Stimulated activated memory B cell treated with anti-CD40 and anti-IgM and Interleukin-4, amounts not matched to agents 10 μg/mL and 1 μg/mL and 100 μg/mL, for 72 hours (primary cell): ENCODE measurements at places on chromosomes 1 and 21.

GRCh38 chr21:18987520-18988026 is 584.0 kb upstream of the TMPRSS15 start:
- no peaks in the 10 kb centered on the region for H3K4me1 ChIP-seq
- H3K36me3 ChIP-seq: no peaks in the 10 kb centered on the region
- H3K4me3 ChIP-seq: no peak overlapping the region
- peak; percentile 41 for ATAC-seq

DNA sequence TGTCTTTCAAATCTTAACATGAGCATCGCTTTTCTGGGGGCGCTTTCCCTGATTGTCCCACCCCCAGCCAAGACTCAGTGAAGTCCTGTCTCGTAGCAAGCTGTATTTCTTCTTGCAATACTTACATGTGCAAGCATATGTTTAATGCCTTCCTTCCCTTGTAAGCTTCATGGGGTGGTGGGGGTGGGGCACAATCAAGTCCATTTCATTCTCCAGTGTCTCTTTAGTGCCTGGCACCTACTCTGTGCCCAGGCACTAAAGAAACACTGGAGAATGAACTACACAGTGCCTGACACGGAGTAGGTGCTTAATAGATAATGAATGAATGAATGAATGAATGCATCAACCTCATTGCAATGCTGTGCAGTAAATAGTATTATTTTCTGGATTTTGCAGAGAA is 143.1 kb downstream of the PLPP3 start:
- ATAC-seq: no peak
- H3K27me3 ChIP-seq: no peaks in the 10 kb centered on the region
- H3K27ac ChIP-seq: peak overlapping the region; percentile 41
- no peaks in the 10 kb centered on the region for H3K36me3 ChIP-seq

GRCh38 chr1:216606047-216606637 is 117.1 kb downstream of the ESRRG start:
- H3K27ac ChIP-seq: no peak overlapping the region
- ATAC-seq: no peak
- H3K4me3 ChIP-seq: no peak overlapping the region

GRCh38 chr1:24535021-24535424 is 20.9 kb upstream of the NCMAP start:
- peaks cover 16% of the 10 kb centered on the region for H3K36me3 ChIP-seq
- ATAC-seq: peak; percentile 85
- no peaks in the 10 kb centered on the region for H3K27me3 ChIP-seq
- peak overlapping the region; percentile 87 for H3K4me3 ChIP-seq
- H3K27ac ChIP-seq: peak overlapping the region; percentile 98

- no peak overlapping the region for H3K4me3 ChIP-seq
- H3K36me3 ChIP-seq: no peaks in the 10 kb centered on the region
- H3K4me1 ChIP-seq: no peaks in the 10 kb centered on the region
- H3K27ac ChIP-seq: no peak overlapping the region
Observed at GRCh38 chr1:196393742-196394141, 214.5 kb downstream of the KCNT2 start.
